ENCODE measurements at places on chromosomes 11 and 22.

DNA sequence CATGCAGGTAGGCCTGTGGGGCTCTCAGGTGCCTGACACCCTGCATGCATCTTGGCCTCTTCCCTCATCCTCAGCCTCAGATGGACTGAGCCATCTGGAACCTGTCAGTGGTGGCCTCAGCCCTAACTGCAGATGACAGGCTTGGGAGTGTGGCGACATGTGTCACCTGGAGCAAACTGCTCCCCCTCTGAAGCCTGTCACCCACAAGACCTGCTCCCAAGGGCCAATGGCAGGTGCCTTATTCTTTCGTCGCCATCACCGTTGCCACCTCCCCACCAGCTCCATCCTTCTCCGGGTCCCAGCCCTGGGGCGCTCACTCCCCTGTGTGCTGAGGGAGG lies 3.6 kb upstream of the SEPTIN5 start:
- DNase-seq: no peak

GRCh38 chr11:10323793-10324170 lies 18.9 kb downstream of the ADM start:
- DNase-seq: no peak

DNA sequence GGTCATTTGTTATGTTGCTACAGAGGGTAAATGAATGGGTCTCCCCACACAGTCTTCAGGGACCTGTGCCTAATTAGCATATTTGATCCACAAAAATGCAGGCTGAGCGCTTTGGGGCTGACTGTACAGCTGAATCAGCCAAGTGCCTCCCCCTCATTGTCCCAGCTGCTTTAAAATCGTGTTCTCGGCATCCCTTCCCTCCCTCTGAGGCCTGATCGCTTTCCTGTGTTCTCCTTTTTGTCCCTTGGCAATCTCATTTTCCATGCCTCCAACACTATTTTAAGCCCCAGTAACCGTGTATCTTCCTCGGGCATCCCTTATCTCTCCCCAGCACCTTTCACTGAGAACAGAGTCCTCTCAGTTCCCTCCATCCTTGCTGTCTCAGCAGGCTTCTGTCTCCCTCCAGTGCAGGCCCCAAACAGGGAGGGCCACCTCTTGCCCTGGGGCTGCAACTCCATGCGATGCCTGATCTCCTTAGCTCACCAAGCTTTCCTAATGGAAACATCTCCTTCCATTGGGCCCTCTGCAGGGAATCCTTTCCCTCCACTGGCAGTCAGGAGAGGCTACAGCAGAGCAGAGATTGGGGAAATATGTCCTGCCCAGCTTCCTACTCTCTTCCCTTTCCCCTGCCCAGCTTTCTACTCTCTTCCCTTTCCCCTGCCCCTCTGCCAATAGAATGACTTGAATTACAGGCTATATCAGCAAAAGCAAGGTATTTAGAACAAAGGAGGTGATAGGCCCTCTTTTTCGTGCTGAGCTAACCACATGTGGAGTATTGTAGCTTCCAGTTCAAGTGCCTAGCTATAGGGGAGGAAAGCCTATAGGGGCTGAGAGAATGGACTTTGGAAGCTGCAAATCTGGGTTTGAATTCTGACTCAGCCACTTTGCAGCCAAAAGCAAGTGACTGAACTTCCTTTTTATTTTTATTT lies 13.8 kb downstream of the UQCR10 start:
- DNase-seq: peak; percentile 30

DNA sequence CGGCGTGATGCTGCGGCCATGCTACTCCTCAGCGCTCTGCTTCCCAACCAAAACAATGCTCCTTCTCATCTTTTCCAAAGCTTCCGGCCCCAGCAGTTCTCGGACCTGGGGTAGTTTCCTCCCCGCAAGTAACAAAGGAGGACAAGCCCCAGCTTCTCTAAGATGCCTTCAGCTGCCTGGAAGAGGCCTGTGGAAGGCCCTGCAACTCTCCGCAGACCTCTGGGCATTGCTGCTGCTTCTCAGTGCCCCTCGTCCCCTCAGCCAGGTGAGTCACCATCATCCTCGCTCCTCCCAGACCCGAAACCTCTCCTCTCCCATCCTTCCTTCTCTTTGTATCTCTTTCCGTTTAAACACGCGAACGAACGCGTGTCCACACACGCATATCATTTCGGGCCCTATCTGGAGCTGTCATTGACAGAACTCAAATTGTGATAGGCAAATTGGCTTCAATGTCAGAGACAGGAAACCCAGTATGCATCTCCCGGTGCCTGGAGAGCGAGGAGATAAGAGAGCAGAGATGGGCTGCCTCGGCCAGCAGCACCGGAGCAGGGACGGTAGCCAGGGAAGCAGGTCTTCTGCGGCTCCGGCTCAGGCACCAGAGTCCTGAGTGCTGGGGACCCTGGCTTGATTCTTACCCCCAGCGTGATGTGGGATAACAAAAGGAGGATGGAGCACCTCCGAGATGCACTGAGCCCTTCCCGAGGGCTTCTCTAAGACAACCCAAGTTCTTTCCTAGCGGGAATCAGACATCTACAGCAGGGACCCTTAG lies 22.0 kb upstream of the JAM3 start:
- DNase-seq: no peak

DNA sequence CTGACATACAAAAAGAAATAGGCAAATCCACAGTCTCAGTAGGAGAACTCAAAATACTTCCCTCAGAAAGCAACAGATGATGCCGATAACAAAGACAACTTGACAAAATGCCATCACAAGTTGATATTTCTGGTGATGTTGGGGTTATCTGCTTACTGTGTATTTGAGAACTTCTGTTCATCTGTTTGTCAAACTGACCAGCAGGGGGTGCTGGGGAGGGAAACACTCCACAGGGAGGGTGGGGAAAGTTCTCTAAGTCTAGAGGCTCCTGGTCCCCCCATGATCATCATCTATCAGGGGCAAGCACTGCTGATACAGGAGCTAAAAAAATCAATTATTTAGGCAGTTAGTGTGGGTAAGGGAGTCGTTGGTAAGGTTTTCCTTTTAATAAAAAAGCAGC lies 19.2 kb downstream of the GLYATL1 start:
- no peak for DNase-seq

GRCh38 chr11:11117730-11118129 lies 235.3 kb downstream of the CSNK2A3 start:
- DNase-seq: no peak

GRCh38 chr22:41909310-41910049 lies 5.4 kb downstream of the SHISA8 start:
- DNase-seq: peak; percentile 76

- peak; percentile 75 for DNase-seq
Measured at GRCh38 chr11:1830322-1831223, 4.2 kb upstream of the SYT8 start.

DNA sequence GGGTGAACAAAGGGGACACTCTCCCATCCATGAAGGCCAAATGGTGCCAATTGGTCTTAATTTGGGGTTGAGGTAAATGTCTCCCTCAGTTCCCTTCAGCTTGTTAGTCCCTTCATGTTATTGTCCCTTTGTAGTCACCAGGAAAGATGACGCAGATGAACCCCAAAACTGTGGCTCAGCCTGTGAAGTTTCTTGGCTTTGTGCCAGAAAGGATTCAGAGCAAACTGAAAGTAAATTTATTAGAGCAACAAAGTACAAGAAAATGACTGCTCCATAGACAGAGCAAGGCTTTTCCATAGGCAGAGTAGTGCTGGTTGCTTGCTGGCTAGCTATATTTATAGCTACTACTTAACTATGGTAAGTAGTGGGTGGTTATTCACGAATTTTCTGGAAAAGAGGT lies 16.7 kb downstream of the OR4C3 start:
- no peak for DNase-seq

GRCh38 chr22:40519284-40519947 lies 117.1 kb downstream of the MRTFA start:
- no peak for DNase-seq

DNA sequence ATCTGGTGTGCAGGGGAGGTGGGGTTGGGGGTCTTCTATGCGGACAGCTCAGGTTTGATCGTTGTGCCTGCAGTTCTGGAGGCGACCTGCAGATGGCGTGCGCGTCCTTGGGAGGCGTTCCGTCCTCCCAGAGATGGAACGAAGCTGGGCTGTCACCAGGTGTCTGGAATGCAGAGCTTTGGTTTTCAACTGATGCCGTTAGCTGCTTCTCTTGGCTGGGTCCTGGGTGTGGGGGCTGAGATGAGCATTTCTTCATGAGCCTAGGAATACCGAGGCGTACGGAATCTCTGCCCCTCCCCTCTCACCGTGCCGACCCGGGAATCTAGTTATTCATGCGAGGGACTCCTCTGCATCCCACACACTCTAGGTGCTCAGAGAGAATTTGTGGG lies 98.6 kb downstream of the CEP164 start:
- peak; percentile 53 for DNase-seq

DNA sequence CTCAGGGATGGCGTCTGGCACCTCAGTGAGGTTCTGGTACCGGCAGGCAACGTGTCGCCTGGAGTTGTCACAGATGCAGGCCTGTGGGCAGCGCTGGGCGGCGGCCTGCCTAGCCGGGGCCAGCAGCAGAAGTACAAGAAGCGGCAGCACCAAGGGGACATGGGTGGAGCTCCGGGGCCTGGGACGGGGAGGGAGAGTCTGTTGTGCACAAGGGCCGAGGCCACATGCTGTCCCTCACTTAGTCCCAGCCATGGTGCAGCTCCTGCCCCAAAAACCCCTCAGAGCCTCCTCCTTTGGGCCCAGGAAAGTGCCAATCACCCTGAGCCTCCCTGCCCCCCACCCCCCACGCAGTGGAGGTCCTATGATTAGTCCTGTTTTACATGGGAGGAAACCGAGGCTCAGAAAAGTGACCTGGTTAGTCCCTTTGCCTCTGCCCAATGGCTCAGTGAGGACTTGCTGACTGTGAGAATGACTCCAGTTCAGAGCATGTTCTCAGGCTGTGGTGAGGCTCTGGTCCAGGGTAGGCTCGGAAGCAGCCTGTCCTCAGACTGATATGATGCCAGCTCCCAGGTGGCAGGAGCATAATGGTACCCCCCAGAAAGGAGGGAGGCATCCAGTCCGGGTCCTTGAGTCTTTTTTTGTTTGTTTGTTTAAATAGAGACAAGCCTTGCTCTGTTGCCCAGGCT lies 1.1 kb downstream of the CHADL start:
- no peak for DNase-seq

- DNase-seq: no peak
Measured at GRCh38 chr22:45631140-45631840, 40.3 kb upstream of the ATXN10 start.

- DNase-seq: peak; percentile 11
Measured at GRCh38 chr11:88414981-88415413, 77.5 kb upstream of the CTSC start.

DNA sequence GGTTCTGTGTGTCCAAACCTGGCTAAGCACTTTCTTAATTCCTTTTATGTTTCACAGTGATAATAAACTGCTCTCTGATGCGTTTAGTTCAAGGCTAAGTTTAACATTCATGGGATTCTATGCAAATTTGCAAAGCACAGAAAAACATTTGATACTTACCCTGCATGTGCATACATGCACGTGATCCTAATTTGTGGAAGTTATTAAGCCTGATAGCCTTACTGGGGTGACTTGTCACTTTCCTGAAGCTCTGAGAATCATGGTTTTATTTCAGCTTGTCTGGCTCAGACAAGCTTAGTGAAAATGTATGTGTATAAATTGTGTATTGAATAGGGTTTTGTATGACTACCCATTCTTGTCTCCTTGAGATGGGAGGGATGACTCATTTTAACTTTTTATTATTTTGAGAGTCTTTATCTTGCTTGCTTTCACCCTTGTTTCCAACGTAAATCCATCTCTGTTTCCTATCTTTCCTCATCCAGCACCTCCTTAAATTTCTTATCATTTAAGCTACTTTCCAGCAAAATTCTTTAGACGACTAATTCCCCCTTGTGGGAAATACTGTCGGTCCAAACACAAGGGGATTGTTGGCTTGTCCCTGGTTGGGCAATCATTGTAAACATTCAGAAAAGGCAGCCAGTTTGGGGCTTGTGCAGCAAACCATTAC lies 167.1 kb downstream of the C11orf91 start:
- no peak for DNase-seq

DNA sequence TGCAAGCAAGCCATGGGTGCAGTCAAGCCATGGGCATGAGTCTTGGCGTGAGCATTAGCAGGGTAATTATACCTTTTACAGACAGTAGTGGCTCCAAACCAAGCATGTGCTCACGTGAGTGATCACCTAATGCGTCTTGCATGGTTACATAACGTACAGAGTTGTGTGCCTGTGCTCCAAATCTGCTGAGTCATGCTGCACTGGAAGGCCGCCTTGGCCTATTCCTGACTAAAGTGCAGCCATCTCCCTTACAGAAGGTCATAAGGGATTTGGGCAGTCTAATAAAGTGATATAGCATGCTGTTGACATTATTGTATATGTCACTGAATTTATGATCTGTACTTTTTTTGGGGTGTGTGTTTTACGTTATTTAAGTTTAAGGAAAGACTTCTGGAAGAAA lies 102.4 kb downstream of the ARHGAP42 start:
- DNase-seq: no peak

DNA sequence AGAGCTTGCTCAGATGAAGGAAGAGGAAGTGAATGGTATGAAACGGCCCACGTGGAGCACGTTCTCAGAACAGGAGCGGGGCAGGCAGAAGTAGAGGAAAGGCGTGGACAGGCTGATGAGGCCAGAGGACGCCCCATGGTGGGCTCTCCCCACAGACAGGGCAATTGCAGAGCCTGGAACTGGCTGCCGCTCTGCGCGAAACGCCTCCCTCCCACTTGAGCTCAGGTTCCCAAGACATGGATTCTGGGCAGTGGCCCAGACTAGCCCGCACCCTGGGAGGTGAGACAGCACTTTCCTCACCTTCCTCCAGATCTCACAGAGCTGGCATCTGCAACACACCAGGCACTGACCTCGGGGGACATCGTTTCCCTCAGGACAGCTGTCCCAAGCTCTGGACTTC lies 117.6 kb downstream of the PHF21B start:
- DNase-seq: no peak

- DNase-seq: no peak
Measured at GRCh38 chr11:46537121-46537520, 56.7 kb downstream of the AMBRA1 start.

DNA sequence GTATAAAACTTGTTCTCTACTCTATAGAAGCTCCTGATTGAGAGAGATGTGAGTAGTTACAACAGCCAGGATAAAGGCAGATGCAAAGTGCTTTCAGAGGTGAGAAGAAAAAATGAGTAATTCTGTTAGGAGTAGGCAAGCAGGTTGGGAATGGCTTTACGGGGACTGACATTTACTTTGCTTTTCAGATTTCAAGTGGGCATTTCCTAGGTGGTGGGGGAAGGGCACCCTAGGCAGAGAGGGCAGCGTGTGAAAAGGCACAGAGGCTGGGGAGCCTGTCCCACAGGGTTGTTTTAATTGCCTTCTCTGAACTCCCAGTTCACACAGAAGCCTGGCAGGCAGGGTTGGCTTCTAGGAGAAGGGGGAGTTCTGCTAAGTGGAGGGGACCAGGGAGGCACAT lies 106.5 kb downstream of the NAV2 start:
- no peak for DNase-seq

DNA sequence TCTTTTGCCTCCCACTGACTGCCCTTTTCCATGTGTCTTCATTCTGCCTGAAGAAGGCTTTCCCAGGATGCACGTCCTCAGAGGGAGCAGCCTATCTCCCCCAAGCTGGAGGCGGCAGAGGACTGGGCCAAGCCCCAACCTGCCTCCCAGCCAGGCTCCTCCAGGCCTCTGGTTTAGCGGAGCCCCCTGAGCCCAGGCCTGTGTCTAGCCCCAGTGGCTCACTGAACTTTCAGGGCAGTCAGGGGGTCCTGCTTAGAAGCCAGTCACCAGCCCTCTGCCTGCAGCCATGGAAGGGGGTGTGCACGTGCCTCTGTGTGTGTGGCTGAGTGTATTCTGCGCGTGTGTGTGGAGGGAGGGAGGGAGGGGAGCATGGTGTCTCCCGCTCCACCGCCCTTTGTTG lies 10.4 kb upstream of the GRK2 start:
- no peak for DNase-seq

- DNase-seq: no peak
Measured at GRCh38 chr11:113831314-113831713, 44.1 kb downstream of the USP28 start.

- no peak for DNase-seq
Measured at GRCh38 chr11:69311767-69312385, 17.9 kb downstream of the MYEOV start.

Data from SW480 (cell line).